ENCODE measurements at places on chromosomes 5 and 9.
A peak's percentile ranks its signal among the peaks of the same experiment; 100 is the strongest.

GRCh38 chr5:131265311-131265803 is 1.5 kb downstream of the CDC42SE2 start:
- DNase-seq = peak; percentile 17

- peak; percentile 3 for DNase-seq
These were observed 46.0 kb downstream of the PTPRD start for GRCh38 chr9:10566848-10567247.

DNA sequence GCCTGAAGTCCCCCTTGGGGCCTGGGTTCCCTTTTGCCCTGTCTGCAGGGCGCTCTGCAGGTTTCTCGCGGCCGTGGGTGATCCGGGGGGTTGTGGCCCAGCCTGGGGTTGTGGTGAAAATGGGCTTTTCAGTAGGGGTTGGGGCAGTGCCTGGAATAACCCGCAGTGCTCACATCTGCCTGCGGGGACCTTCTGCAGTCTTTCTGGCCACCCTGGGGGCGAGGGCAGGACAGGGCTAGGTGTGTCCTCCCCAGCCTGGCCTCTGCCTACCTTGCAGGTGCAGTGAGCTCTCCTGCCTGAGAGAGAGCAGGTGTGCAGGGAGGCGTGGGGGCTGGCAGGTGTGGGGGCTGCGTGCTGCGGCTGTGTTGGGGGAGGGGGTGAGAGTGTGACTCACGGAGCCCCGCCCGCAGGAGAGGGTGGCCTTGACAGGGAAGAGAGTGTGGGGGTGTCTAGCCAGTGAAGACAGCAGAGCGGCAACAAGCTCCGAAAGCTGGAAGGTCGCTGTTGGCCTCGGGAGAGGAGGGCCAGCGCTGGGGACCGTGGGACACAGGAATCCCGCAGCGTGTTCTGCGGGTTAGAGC is 131.4 kb downstream of the MRPL36 start:
- no peak for DNase-seq

- peak; percentile 64 for DNase-seq
These were observed 94.3 kb upstream of the DAB2 start for GRCh38 chr5:39519079-39519478.

- no peak for DNase-seq
These were observed 32.2 kb downstream of the EXD3 start for GRCh38 chr9:137390553-137391410.

- no peak for DNase-seq
These were observed 5.2 kb downstream of the F2R start for GRCh38 chr5:76720988-76721569.

DNA sequence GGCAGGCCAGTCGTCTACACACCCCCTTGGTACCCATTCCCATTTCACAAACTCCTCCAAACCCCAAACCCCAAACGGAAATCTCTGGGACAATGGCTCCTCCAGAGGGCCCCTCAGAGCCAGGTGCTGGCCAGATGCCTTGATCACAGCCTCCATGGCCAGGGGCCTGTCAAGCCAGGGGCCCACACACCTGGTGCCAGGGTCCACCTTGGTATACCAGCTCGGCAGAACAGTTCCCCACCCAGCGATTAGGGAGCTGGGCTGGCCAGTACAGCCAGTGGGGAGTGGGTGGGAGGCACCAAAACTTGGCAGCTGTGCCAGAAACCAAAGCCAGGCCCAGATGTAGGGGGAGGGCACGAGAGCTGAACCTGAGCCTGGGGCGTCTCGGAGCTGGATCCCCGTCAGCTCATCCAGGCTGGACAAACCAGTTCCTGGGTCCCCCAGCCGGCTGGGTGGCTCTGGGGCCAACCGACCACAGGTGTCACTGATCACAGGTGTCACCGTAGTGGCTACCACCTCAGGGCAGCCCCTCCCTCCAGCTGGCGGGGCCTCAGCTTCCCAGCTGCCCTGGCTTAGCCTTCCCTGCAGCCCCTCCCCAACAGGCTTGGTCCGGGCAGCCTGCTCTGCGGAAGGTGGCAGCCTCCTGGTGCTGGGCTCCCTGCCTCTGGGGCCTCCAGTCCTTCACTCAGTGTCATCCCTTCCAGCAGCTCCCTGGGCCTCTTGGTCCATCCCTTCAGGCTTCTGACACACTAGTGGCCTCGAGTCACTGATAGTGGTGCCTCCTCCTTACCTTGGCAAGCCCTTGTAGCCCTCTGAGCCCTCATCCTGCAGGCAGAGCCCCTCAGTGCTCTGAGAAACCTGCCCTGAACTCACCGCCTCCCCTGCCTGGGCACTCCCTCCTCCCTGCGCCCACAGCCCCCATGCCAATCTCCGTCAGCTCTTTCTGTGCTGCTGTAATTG is 6.6 kb upstream of the RMND5B start:
- no peak for DNase-seq

DNA sequence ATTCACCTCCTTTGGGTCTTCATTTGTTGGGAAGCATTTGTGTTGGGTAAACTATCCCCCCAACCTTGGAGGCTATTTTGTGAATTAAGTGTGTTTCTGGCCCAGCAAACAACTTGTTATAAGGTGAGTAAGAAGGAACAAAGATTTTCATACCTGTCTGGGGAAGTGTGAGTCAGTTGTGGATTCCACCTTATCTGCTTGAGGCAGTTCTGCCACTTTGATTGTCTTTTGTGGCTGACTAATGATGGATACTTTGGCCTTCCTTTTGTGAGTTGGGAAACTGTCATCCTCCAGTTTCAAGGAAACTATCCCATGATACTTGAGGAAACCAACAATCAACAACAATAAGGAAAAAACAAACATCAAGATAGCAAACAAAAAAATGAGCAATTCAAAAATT is 24.6 kb upstream of the CER1 start:
- no peak for DNase-seq

- DNase-seq = no peak
These were observed 740.4 kb upstream of the RIOK2 start for GRCh38 chr5:97923496-97923895.

GRCh38 chr5:98624145-98624880 is 149.2 kb upstream of the RGMB start:
- DNase-seq = no peak

- no peak for DNase-seq
These were observed 518.8 kb downstream of the IRX1 start for GRCh38 chr5:4114452-4114851.

DNA sequence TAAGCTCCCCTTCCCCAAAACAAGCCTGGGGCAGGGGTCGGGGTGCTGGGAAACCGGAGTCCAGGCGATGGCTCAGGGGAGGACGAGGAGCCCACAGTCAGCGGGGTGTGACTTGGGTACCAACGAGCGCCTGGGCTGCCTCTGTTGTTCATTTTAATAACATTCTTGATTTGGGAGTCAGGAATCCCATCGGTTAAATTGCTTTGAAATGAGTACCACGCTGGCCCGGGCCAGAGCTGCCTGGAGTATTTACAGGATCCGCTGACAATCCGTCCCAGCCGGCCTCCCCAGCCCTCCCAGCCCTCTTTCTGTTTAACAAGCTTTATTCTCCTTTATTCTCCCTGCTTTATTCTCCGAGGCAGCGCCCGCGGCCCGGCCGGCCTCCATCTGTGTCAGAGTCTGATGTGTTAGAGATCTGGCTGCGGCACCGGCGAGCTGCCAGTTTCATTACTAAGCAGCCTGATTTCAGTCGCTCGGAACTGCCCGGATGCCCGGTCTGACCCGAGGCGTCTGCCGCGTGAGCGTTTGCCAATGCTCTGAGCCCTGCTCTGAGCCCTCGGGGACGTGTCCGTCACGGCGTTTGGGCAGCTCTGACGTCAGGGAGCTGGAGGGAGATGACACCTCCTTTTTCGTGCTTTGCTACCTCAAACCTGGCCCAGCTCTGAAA is 16.5 kb upstream of the QRFP start:
- peak; percentile 59 for DNase-seq

GRCh38 chr9:27784847-27785713 is 211.8 kb upstream of the C9orf72 start:
- no peak for DNase-seq

DNA sequence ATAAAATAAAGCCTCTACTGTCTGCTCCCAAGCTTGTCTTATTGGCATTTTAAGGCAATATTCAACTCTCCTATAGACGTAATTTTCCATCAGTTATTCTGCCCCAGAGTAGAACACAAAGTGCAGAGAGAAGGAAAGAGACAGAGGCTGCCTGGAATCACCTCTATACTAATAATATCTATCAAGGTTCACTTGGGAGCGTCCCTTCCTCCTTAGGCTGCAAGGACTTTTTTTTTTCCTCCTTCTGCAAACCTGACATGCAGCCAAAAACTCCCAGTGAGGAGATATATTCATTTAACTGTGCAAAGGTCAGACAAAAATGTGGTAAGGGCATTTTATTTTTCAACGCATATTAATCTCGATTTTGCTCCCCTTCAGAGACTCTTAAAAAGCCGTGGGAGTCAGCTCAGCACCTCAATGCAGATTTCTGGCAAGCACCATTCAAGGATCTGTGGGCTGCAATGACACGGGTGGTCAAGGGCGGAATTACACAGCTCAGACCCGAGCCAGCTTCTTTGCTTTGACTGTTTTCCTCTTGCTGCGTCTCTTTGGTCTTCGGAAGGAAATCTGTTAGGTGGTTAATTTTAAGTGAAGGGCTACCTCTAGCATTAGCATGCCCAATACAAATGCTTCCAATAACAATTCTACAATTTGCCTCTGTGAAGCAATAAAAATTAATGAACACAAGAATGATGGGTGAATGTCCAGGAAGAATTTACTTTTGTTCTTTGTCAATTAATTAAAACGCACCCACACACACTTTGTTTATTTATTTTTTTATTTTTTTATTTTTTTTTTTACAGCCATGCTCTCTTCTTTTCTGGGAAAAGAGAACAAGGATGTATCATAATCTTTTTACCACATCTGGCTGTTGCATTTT is 587.7 kb upstream of the GRAMD2B start:
- peak; percentile 23 for DNase-seq
